NCI-H526 (cell line): ENCODE measurements at places on chromosomes 5 and 9.

GRCh38 chr5:83364312-83365299 lies 106.9 kb upstream of the VCAN start:
- no peak for DNase-seq

DNA sequence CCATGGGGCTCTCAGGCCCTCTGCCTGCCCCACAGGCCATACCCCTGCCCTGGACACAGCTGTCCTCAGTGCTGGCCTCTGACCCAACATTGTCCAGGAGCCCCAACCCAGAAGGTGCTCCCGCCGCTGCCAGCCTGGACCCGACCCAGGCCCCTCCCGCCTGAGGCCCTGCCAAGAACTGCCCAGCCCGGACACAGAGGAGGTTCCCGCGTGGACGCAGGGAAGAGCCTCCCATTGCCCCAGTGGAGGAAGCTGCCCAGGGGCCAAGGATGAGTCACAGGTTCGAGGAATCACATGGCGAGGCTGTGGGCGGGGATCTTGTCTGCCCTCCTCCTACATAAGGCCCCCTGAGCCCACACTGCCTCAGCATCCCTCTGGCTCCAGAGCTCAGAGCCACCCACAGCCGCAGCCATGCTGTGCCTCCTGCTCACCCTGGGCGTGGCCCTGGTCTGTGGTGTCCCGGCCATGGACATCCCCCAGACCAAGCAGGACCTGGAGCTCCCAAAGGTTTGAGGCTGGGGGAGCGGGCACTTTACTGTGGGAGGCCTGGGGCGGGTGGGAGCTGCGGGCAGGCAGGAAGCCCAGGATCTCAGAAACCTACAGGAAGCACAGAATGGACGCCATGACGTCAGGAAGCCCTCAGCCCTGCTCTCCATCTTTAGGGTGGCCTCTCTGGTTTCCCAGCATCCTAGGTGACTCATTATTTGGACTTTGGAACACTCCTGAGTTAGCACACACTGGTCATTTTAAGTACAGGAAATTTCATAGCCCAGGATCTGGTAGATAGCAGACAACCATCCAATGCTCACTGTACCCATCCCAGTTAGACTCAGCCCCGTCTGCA lies at the start of gene PAEP:
TSS of gene PAEP (plus strand) at position 366 of the 844 bp plus-strand sequence.
- DNase-seq, result no peak

DNA sequence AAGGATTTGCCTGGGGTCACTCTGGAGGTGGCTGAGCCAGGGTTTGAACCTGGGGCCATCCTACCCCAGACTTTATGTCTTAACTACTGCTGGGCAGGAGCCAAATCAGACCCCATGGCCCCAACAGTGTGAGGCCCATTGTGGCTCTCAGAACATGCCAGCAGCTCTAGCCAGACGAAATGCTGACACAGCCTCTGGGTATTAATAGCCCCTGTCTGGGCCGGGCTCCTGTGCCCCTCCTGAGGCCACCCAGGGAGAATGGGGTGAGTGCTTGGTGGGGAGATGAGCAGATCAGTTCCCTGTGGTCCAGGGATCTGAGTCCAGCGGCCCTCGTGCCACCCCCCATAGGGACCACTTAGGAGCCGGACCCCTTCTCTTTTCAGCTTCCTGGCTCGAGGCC lies 2.2 kb upstream of the PLPP7 start:
- DNase-seq, result no peak

DNA sequence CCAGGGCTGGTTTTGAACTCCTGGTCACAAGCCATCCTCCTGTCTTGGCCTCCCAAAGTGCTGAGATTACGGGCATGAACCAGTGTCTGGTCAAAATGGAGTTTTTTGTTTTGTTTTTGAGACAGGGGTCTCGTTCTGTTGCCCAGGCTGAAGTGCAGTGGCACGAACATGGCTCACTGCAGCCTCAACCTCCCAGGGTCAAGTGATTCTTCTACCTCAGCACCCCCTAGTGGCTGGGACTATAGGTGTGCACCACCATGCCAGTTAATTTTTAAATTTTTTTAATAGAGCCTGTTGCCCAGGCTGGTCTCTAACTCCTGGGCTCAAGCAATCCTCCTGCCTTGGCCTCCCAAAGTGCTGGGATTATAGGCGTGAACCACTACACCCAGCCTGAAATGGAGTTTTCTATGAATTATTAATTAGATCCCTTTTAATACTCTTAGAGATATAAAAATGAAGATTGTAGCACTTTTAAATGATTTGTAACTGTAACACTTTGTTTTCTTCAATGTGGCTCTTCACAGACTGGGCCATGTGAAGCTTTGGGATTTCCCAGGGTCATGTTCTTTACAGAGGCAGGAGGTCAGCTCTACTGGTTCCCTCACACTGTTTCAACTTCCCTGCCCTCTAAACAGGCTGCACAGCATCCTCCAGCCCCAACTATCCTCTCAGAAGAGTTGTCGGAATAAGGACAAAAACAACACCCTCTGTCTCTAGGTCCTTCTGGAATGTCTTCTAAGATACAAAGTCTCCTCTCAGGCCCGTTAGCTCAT lies 32.7 kb upstream of the SPARC start:
- peak; percentile 52 for DNase-seq

DNA sequence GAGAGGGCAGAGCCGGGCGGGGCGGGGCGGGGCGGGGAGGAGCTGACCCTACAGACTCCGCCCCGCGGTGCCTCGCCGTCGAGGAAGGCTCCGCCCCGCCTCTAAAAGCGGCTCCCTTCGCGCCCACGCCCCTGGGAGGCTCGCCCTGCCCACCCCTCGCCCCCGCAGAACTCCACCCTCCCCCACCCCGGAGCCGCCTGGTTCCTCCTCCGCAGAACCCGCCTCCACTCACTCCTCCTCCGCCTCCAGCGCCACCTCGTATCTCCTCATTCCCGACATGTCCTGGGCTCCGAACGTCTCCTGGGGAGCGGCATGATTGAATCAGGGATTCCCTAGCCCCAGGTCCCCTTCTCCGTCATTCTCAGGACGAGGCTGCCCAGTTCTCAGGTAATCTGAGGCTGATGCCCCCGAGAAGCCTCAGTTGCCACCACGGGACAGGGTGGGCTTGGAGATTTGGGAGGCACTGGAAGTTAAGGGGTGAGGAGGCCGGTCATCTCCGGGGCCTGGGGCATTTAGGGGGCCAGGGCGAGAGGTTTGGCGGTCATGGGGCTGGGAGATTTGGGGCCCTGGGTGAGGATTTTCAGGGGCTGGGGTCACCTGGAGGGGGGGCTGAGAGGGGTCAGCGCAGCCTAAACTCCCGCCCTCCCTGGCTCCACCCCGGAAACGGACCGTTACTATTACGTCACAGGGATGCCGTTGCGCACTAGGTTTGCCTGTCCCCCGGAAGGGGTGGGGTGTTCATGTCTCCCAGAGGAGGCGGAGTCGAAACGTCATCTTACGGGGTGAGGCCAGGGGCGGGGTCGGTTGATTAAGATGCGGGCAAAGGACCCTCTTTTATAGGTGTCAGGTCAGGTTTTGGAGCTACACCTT lies 3.2 kb upstream of the CCL27 start:
- peak; percentile 76 for DNase-seq

DNA sequence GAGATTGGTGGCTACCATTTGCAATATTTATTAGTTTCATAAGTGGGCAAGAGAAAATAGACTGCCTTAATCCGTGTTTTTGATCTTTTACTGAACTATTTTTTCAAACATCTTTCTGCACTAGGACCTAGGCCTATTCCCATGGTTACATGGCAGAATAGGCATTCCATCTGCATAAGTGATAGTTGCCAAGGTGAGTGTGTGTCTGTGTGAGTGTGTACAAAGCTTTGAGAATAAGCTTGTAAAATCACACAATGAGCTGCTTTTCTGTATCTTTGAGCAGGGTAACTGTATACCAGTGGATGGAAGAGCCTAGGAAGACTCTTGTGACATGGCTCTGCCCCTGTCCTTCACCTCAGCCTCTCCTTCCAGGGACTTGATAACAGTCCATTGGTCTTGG lies 92.7 kb downstream of the SGCD start:
- no peak for DNase-seq

GRCh38 chr9:33719581-33720374 lies 75.6 kb upstream of the PRSS3 start:
- DNase-seq, result peak; percentile 41

DNA sequence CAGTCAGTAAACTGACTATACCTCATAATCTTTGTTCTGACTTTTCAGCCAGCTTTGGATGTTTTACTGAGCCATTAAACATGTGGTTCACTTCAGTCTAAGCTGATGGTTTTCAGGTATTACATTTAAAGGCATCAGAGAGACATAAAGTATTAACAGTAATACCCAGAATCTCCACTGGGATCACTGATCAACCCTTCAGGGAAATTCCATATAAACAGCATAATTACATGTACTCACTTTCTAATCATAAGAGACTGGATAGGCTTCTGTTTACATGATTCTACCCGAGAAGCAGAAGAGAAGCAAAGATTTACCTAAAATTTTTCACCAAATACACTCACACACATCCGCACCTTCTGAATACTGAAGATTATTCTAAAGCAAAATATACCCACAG lies 186.7 kb upstream of the FREM1 start:
- DNase-seq, result no peak

DNA sequence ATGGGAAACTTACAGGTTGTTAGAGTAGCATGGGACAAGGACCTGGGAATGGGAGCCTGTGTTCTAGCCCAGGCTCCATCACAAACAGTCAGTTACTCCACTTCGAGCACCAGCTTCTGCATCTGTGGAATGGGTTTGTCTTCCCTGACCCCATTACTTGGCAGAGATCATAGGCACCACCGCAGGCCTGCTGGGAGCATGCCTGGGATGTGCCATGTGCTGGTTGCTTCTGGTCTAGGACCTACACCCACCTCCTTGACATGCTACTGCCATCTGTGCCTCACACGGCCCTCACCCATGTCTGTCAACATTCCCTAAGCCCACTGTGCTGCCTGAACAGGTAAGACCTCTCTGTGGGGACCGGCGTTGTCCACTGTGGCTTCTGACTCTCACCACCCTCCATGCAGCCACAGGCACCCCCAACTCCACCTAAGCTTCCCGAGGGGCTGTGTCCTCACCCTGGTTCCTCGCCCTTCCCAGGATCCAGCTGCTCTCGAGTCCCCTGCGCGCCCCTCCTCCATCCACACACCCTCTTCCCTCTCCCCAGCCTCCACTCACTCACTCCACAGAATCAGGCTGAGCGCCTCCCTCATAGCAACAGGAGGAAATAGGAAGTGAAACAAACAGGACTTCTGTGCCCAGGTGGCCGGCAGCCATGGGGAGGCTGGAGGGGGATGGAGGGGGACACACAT lies 85.9 kb upstream of the FAM120A start:
- no peak for DNase-seq

DNA sequence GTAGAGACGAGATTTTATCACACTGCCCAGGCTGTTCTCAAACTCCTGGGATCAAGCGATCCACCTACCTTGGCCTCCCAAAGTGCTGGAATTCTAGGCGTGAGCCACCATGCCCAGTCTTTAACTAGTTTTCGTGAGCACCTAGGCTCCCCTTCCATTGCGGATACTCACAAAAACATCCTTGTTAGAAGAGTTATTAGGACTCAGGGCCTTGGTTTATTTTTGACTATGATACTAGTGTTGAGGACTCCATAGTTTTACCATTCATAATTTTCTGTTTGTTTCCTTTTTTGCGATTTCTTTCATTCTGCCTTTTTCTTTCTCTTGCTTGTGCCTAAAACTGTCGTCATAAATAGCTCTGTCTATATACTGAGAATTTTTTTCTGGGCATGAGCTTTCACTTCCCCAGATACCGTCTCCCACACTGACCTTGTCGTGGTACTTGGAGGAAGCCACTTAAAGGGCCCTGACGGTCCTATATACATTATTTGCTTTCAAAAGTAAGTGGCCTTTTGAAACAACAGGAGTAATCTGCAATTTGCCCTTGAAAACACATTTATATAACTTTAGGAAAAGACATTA lies 5.2 kb downstream of the F2R start:
- no peak for DNase-seq

- no peak for DNase-seq
These were observed 5.7 kb upstream of the AQP7 start for GRCh38 chr9:33408087-33408486.

- no peak for DNase-seq
These were observed 14.3 kb downstream of the CDC42SE2 start for GRCh38 chr5:131277875-131278740.
